CD4-positive, alpha-beta T cell treated with Interferon alpha-2 for 1 hour (primary cell): ENCODE measurements at places on chromosomes 1 and 21.
A peak's percentile ranks its signal among the peaks of the same experiment; 100 is the strongest.

GRCh38 chr1:1175221-1176062 is 1.8 kb downstream of the TTLL10 start:
- DNase-seq, result no peak

- no peak for DNase-seq
Observed at GRCh38 chr1:41380979-41381691, 19.9 kb downstream of the FOXO6 start.

- DNase-seq, result no peak
Observed at GRCh38 chr1:108624069-108624468, 36.8 kb downstream of the HENMT1 start.

DNA sequence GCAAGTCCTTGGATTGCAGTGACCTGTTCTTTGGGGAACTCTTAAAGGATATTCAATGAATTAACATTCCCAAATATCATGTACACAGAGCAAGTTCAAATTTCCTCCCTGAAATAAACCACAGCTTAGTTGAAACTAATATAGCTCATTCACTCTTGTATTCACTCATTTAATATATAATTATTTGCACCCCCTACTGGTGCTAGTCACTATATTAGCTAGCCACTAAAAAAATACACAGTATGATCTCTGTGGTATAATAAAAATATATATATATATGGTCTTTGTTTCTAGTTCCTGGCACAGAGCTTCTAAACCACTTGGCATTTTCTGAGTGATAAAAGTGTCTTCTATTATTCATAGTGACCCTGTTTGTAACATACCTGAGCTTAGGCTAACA is 177.3 kb upstream of the LYPLAL1 start:
- no peak for DNase-seq

DNA sequence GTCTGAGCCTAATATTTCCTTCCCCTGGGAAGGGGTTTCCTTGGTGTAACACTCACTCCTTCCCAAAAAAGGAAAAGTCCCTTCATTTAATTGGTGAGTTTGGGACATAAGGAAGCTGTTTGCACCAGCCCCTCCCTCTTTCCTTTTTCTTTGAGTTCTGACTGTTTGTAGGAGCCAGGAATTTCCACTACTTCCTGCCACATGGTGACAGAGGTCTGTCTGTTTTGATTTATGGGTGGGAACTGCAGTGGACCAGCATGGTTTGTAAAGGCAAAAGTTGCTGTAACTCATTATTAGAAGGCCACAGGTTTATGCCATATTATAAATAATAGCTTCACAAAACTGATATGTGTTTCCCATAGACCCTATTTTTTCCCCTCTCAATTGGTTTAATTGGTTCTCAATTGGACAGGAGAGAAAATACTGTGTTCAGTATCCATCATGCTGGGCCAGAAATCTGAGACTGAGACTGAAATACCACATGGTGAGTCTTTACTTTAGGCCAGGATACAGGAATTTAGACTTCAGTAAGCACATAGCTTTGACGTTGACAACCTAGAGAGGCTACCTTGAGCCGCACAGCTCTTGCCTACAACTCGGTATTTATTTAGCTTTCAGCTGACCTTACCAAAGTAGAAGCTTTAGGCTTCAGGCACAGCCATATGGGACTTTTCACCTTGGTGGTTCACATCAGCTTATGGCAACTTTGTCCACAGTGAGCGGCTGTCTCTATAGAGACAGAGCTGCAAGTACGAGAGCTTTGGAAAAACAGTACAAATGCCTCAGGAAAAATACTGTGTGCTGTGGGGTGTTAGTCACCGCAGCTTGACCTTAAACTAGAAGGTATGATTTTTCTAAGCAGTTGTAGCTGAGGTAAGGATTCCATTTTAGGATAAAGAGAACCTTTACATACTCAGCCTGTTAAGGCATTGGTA is 40.0 kb upstream of the RGS7 start:
- DNase-seq, result no peak

DNA sequence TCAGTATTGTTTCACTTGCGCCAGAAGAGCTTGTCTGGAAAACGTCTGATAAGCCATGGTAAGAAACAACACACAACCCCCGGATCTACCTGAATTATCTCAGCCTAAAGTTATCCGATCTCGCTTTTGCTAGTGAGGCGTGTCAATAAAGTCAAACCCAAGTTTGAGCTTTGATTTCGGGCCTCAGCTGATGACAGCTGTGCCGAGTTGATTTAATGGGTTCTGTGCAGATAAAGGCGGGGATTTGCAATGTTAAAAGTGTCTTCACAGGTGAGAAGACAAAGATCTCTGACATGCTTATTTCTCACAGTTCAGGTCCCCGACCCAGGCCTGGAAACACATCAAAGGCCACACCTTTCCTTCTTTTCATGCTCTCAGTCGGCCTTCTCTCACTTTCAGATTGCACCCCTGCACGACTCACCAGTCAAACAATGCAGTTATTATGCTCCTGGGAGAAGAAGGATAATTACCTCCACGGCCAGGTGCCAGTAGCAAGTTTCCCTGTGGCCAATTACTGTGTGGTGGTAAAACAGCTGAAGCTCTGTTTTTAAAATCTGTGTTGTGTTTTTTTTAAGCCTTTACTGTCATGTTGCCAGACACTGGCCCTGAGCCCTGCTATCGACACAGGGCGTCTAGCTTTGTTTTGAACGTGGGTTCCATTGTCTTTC is 245.3 kb upstream of the RUNX1 start:
- DNase-seq, result no peak

- peak; percentile 75 for DNase-seq
Observed at GRCh38 chr1:160664573-160665051, 17.8 kb upstream of the SLAMF1 start.

DNA sequence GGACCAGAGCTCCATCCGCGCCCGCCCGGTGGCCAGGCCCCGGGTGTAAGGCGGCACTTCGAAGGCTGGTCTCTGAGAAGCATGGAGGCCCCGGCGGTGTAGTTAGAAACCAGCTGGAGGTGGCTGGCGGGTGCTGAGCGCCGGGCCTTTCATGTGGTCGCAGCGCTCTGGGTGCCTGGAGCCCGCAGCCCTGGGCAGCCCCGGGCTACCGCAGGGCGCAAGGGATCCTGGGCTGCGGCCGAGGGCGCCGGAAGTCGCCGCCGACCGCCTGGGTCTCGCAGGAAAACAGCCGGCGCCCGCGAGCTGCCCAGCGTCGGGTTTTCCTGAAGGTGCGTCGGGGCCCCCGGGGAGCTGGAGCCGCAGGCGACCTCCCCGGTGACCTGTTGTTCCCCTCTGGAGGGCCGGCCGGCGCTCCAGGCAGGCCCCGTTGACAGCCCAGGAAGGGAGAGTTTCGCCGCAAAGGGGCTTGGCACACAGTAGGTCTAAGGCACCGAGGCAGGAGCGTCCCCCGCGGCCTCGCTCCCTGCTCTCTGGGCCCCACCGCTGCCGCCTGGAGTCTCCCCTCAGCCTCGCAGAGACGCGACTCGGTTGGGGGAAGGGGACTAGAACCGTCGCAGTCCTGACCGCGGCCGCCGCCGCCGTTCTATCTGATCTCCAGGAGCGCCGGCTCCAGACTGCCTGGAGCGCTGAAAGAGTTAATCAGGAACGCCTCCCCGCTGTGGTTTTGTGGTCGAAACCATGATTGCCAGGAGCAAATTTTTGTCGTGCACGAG is 2.7 kb downstream of the GRHL3 start:
- DNase-seq, result peak; percentile 53

- no peak for DNase-seq
Observed at GRCh38 chr1:160420881-160421842, 20.8 kb downstream of the VANGL2 start.

DNA sequence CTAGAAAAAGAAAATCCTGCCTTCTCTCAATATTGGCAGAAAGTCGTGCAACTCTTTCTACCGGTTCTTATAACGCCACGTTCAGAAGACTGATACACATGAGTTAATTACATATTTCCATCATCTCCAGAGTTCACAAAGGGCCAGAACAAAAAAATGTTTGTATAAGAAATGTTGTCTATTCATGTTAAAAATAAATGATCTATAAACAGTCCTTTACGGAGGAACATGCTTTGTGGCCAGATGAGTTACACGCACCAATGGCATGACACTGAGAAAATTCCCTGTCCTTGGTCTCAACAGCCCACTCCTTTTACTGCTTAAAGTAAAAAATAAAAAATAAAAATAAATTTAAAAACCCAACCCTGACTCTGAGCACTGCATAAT is 29.5 kb downstream of the C2CD2 start:
- DNase-seq, result no peak

- DNase-seq, result no peak
Observed at GRCh38 chr1:156693848-156694689, 11.3 kb downstream of the CRABP2 start.

DNA sequence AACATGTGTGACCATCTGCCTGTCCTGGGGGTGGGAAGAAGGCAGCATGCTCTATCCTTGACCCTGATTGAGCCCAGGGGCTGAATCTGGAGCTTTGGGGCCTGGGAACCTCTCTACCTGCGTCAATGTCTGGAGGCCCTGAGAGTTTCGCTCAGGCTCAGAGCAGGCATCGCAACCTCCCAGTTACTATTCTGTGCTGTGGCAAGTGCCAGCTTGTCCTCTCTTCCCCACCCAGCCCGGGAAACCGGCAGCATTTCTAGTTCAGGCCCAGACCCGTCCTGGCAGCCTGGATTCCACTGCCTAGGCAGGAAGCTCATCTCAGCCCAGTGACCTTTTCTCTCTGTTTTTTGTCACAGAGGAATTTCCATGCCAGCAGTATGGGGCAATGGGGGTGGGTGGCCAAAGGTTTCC is 10.0 kb upstream of the IRF6 start:
- no peak for DNase-seq

GRCh38 chr1:86119214-86119764 is 37.3 kb downstream of the COL24A1 start:
- DNase-seq, result no peak

DNA sequence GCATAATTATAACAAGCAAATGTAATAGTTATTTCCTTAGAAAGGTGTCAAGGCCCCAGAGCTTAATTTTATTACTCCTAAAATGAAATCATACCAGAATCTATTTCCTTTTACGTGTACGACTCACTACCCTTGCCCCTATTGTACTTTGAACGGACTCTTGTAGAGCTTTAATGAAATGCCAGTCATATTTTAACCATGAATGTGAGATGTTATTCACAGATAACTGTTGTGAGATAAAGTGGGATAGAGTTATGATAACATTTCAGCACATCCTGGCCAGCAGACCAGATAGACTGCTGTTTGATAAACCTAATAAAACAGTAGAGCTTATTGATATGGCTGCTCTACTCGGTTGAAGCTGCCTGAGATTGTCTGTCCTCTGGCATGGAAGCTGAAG is 500.8 kb upstream of the PBX1 start:
- no peak for DNase-seq

DNA sequence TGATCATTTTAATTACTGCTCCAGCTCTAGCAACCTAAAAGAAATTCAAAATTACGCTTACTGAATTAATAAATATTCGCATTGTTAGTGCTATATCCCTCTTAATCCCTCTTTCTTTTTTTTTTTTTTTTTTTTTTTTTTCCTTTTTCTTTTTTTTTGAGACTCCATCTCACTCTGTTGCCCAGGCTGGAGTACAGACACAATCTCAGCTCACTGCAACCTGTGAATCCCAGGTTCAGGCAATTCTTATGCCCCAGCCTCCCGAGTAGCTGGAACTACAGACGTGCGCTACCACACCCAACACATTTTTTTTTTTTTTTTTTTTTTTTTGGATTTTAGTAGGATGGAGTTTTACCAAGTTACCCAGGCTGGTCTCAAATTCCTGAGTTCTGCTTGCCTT is 157.1 kb downstream of the KCNT2 start:
- no peak for DNase-seq

GRCh38 chr1:37851782-37852210 is 7.6 kb downstream of the MTF1 start:
- no peak for DNase-seq

DNA sequence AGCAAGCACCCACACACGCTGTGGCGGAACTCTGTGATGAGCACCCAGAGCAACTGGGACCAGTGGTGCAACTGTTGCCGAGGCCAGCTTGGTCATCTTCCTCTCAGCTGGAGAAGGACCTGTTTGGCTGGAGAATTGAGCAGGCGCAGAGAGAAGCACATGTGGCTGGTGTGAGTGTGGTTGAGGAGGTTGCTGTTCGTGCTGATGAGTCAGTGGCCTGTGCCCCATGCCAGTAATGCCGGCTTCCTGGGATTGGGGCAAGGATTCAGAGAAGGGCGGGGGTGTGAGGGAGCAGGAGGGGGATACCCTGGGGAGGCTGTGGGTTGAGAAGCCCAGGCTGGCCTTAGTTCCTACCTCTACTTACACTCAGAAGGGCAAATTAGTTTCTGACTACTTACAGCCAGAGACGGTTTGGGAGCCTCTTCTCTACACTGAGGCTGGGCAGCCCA is 57.5 kb upstream of the EPS8L3 start:
- DNase-seq, result peak; percentile 82

GRCh38 chr1:44672961-44673674 is 1.2 kb downstream of the TMEM53 start:
- no peak for DNase-seq

DNA sequence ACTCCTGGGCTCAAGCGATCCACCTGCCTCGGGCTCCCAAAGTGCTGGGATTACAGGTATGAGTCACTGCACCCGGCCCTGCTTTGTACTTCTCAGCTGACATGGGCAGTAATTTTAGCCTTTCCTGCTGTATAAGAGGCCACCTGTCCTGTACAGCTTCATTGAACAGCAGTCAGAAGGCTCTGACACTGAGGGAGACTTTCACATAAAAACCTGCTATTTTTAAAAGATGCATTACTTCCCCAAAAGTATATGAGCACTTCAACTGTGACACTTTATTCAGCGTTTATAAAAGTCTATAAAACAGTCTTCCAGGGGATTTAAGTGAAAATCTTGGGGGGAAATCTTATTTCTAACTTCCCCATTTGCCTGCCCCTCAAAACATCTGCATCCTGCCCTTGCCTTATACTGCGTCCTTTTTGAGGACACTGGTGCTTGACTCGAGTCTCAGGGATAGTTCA is 17.6 kb downstream of the RNU5D-1 start:
- no peak for DNase-seq

- no peak for DNase-seq
Observed at GRCh38 chr1:53662169-53662568, 76.8 kb downstream of the GLIS1 start.

- no peak for DNase-seq
Observed at GRCh38 chr1:145717833-145718232, 1.5 kb upstream of the CD160 start.

DNA sequence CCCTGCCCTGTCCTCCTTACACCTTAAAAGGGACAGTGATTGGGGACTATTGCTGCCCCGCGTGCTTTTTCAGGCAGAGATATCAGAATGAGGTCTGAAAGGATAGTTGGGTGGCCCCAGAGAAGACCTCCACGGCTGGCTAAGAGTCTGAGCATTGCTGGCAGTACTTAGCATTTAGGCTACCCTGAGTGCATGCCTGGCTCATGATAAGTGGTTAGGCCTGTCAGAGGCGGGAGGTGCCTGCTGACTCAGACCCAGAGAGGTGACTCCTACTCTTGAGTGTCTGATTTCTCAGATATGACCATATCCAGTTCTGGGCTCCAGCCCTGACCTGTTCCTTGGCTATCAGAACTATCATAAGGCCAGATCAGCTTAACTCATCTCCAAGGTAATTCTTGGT is 213.7 kb downstream of the PBX1 start:
- no peak for DNase-seq

GRCh38 chr1:109294481-109294880 is 11.5 kb upstream of the PSRC1 start:
- no peak for DNase-seq

- DNase-seq, result no peak
Observed at GRCh38 chr1:175364424-175365076, 172.0 kb upstream of the KIAA0040 start.

GRCh38 chr1:206040328-206040727 is 12.6 kb upstream of the RHEX start:
- no peak for DNase-seq
